Calu3 (cell line): ENCODE measurements at places on chromosomes 6 and 20. TPM values are rescaled to one million over a fixed set of nuclear protein-coding genes. Genes with fewer than 3 reads are reported as not detected.

The NKX2-4 gene
- not detected in 2 replicates for total RNA-seq

The SLC17A1 gene
- not detected in 2 replicates for total RNA-seq

The AIF1 gene
- not detected in 2 replicates for total RNA-seq

The FOXS1 gene
- not detected in 2 replicates for total RNA-seq

The ADTRP gene
- total RNA-seq, result 0.54 TPM in 1 of 2 replicates, not detected in the other

The CLIC5 gene
- 3.3 and 5.1 TPM in 2 replicates for total RNA-seq

The EEF1A2 gene
- 359 and 393 TPM in 2 replicates for total RNA-seq

The PACSIN1 gene
- total RNA-seq, result 0.26 and 0.69 TPM in 2 replicates

The SIM1 gene
- total RNA-seq, result not detected in 2 replicates

The CD109 gene
- 1.9 and 3.6 TPM in 2 replicates for total RNA-seq

The TRIM38 gene
- total RNA-seq, result 20.6 and 26.1 TPM in 2 replicates

The ANKRD66 gene
- not detected in 2 replicates for total RNA-seq

The OR12D3 gene
- not detected in 2 replicates for total RNA-seq

The ENPP1 gene
- 7.6 and 7.7 TPM in 2 replicates for total RNA-seq

DNA sequence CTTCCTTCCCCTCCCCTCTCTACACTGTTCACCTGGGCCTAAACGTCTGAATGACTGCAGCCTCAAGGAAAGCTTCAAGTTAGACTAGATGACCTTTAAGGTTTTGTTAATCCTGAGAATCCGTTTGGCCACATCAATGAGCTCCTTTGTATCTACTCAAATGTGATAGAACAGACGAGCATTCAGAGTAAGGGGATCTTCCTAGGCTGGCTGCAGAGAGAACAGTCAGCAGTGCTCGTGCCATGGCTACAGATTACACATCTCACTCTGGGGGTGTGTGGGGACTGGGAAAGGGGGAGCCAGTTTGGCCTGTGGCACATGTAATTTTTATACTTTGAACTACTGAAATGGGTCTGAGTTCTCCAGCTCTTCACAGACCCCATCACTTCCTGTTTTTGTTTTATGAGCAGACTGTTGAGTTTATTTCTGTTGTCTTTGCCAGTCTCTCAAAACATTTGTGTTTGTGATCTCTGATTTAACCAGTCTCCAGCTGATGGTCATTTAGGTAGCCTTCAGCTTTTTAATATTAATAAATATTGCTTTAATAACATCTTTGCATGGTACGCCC, 50.9 kb downstream of the KCNS1 start:
- no peak overlapping the region for H3K27ac ChIP-seq
- H3K4me3 ChIP-seq, result no peak overlapping the region
- no peaks in the 10 kb centered on the region for H3K4me1 ChIP-seq
- peaks cover 4% of the 10 kb centered on the region for H3K36me3 ChIP-seq
- no peak for DNase-seq

GRCh38 chr6:5771759-5772390, 234.8 kb downstream of the NRN1 start:
- no peaks in the 10 kb centered on the region for H3K4me1 ChIP-seq
- H3K36me3 ChIP-seq, result peaks cover 4% of the 10 kb centered on the region
- DNase-seq, result no peak
- no peak overlapping the region for H3K27ac ChIP-seq
- no peaks in the 10 kb centered on the region for H3K27me3 ChIP-seq

- peaks cover 94% of the 10 kb centered on the region for H3K36me3 ChIP-seq
- H3K27me3 ChIP-seq, result no peaks in the 10 kb centered on the region
- H3K4me3 ChIP-seq, result peak overlapping the region; percentile 96
These were observed 1.2 kb downstream of the RPS21 start for GRCh38 chr20:62387933-62388635.

- H3K4me3 ChIP-seq, result no peak overlapping the region
- no peak for DNase-seq
- no peaks in the 10 kb centered on the region for H3K4me1 ChIP-seq
- H3K27me3 ChIP-seq, result no peaks in the 10 kb centered on the region
These were observed 154.5 kb downstream of the ADGB start for GRCh38 chr6:146753306-146753705.

GRCh38 chr6:17021539-17021889, 80.3 kb upstream of the STMND1 start:
- DNase-seq, result no peak
- H3K27ac ChIP-seq, result no peak overlapping the region
- no peaks in the 10 kb centered on the region for H3K4me1 ChIP-seq
- H3K27me3 ChIP-seq, result no peaks in the 10 kb centered on the region

GRCh38 chr6:129684903-129685661, 24.9 kb downstream of the ARHGAP18 start:
- peak overlapping the region; percentile 94 for H3K27ac ChIP-seq
- H3K36me3 ChIP-seq, result peaks cover 70% of the 10 kb centered on the region
- peaks cover 77% of the 10 kb centered on the region for H3K4me1 ChIP-seq

GRCh38 chr6:38068854-38069590, 249.5 kb downstream of the ZFAND3 start:
- no peak for DNase-seq
- no peak overlapping the region for H3K4me3 ChIP-seq
- H3K36me3 ChIP-seq, result peaks cover 8% of the 10 kb centered on the region
- H3K27me3 ChIP-seq, result no peaks in the 10 kb centered on the region

GRCh38 chr6:128305228-128305627, 215.2 kb downstream of the PTPRK start:
- DNase-seq, result no peak
- H3K4me1 ChIP-seq, result peaks cover 61% of the 10 kb centered on the region
- no peak overlapping the region for H3K4me3 ChIP-seq
- H3K36me3 ChIP-seq, result peaks cover 8% of the 10 kb centered on the region
- H3K27me3 ChIP-seq, result no peaks in the 10 kb centered on the region
- peak overlapping the region; percentile 28 for H3K27ac ChIP-seq

DNA sequence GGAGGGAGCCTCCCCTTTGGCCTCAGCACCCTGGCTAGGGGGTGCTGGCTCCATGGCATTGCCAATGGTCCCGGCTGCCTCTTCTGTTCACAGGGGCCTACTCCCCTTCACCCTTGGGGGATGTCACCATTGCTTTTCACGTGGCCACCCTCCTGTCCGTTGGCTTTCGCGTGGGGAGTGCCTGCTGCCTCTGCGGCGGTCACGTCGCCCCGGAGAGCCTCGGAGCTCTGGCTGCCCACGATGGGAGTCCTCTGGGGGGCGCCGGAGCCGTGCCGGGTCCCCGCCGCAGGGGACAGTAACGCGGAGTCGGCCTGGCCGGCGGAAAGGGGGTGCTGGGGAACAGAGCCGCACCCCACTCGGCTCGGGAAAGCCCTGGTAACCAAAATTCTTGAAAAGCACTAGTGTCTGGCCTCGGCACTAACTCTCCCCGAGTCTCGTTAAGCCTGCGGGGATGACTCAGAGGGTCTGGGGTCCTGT, 661 bp upstream of the HEBP2 start:
- peak; percentile 39 for DNase-seq
- peak overlapping the region; percentile 76 for H3K4me3 ChIP-seq
- H3K27ac ChIP-seq, result no peak overlapping the region
- no peaks in the 10 kb centered on the region for H3K4me1 ChIP-seq
- no peaks in the 10 kb centered on the region for H3K27me3 ChIP-seq

GRCh38 chr6:25774120-25774715, 19.7 kb downstream of the SLC17A4 start:
- H3K4me1 ChIP-seq, result peaks cover 20% of the 10 kb centered on the region
- no peak for DNase-seq
- no peak overlapping the region for H3K27ac ChIP-seq
- H3K36me3 ChIP-seq, result no peaks in the 10 kb centered on the region

GRCh38 chr6:79421707-79422484, 115.3 kb downstream of the LCA5 start:
- no peaks in the 10 kb centered on the region for H3K36me3 ChIP-seq
- peak overlapping the region; percentile 63 for H3K27ac ChIP-seq
- no peaks in the 10 kb centered on the region for H3K27me3 ChIP-seq
- no peak overlapping the region for H3K4me3 ChIP-seq

DNA sequence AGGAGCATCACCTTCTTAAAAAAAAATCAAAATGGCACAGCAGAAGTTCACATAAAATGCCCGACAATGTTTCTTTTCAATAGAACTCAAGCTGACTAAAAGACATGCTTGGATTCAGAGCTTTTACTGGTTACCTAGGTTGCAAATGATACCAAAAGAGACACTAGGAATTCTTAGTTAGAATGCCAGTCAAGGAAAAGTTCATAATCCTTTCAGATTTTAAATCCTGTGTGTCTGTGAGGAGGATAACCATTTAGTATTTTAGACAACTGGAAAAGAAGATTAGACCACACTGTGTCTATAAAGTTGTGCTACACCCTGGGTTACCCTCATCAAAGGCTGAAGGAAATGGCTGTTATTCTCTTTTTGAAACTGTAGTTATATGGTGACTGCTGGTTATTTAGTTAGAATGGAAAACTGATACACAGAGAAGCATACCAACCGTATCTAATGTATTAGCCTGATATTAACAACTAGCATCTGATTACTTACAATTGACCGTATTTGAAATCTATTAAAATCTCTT, 139.5 kb downstream of the GJA10 start:
- no peak overlapping the region for H3K27ac ChIP-seq
- no peak overlapping the region for H3K4me3 ChIP-seq
- H3K27me3 ChIP-seq, result no peaks in the 10 kb centered on the region
- DNase-seq, result no peak
- H3K4me1 ChIP-seq, result no peaks in the 10 kb centered on the region

DNA sequence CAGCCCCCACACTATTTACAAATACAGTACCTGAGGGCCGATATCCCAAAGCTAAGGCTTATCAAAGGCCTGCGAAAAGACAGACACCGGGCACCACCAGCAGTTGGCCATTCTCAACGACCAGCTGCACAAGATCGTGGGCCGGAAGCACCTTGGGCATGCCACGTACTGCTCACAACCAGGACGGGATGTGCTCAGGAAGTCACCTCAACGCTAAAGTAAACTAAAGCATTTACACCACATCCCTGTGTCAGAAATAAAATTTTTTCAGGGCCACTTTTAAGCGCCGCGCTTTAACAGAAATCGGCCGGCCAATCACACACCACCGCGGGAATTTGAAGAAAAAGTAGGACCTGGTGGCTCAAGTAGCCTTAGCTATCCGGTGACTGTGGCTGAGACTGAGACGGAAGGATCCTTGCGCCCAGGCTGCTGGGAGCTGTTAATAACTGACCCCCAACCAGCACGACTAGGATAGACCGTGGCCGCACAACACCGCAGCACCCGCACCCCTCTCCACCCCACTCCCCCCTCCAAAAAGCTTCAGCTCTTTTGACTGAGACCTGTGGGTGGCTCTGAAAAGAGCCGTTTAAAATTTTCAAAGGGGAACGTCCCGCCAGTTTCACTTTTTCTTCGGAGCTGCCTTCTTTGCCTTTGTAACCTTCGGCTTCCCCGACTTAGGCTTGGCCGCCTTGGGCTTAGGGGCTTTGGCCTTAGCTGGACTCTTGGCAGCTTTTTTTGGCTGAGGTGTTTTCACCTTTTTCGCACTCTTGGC, 131.2 kb upstream of the BTN3A2 start:
- peak; percentile 69 for DNase-seq

DNA sequence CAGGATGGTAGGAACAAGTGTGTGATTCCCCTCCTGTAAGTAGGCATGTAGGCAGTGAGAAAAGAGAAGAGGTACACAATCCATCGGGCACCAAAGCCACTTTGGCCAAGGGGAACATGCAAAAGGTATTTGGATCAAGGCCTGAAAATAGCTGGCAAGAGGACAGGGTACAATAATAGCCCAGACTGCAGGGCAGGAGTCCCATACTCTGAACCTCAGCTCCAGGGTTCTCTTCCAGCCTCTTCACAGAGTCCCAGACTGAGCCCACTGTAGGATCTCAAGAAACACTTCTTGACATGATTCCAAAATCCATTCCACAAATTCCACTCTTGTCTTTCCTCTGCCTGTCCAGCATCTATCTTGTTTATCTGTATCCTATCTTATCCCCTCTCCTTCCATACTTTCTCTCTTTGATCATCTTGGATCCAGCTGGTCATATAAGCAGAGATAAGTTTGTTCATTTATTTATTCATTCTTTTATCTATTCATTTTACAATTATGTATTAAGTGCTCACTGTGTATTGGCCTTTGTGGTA, 19.7 kb downstream of the ACSS2 start:
- H3K27ac ChIP-seq, result no peak overlapping the region
- H3K27me3 ChIP-seq, result no peaks in the 10 kb centered on the region
- no peaks in the 10 kb centered on the region for H3K36me3 ChIP-seq
- no peak for DNase-seq

DNA sequence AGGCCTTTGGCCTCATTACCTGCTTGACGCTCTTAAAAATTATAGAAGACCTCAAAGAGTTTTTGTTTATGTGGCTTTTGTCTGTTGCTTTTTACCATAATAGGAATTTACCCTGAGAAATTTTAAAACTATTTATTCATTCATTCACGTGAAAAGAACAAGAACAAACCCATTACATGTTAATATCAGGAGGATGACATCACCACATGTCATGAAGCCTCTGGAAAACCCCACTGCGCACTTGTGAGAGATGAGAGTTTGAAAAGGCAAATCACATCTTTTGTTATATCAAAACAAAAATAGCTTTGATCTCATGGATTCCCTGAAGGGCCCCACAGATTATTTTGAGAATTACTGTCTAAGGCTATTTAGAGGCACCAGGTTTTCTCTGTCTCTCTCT, 61.3 kb upstream of the EYA2 start:
- peaks cover 30% of the 10 kb centered on the region for H3K27me3 ChIP-seq
- H3K4me1 ChIP-seq, result peaks cover 16% of the 10 kb centered on the region
- H3K4me3 ChIP-seq, result no peak overlapping the region
- no peaks in the 10 kb centered on the region for H3K36me3 ChIP-seq

DNA sequence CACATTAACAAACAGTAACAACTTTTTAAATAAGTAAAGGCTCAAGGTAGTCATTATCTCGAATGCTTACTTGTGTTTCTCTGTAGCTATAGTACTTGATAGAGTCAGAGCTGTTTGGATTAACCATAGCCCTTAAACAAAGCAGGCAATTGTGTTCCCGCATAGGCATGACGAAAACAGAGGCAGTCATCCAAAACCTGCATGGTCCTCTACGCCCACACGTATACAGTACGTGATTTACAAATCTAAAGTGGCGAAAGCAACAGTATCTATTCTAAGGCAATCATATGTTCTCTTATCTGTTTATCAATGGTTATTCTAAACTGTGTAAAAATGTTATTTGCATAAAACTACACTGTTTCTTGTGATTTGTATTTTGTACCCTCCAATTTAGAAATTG, 31.8 kb downstream of the HFE start:
- peak; percentile 81 for DNase-seq
- H3K36me3 ChIP-seq, result peaks cover 31% of the 10 kb centered on the region
- H3K4me1 ChIP-seq, result peaks cover 20% of the 10 kb centered on the region
- no peak overlapping the region for H3K4me3 ChIP-seq
- H3K27me3 ChIP-seq, result peaks cover 9% of the 10 kb centered on the region

- H3K36me3 ChIP-seq, result no peaks in the 10 kb centered on the region
- H3K27ac ChIP-seq, result no peak overlapping the region
- no peaks in the 10 kb centered on the region for H3K27me3 ChIP-seq
- DNase-seq, result no peak
- H3K4me3 ChIP-seq, result no peak overlapping the region
These were observed 116.5 kb downstream of the SMOC2 start for GRCh38 chr6:168557512-168557911.

GRCh38 chr6:159121486-159121885, 47.7 kb upstream of the FNDC1 start:
- no peaks in the 10 kb centered on the region for H3K4me1 ChIP-seq
- peaks cover 48% of the 10 kb centered on the region for H3K27me3 ChIP-seq
- no peaks in the 10 kb centered on the region for H3K36me3 ChIP-seq
- no peak for DNase-seq
- H3K27ac ChIP-seq, result no peak overlapping the region
